ENCODE measurements at places on chromosomes 4 and X.

DNA sequence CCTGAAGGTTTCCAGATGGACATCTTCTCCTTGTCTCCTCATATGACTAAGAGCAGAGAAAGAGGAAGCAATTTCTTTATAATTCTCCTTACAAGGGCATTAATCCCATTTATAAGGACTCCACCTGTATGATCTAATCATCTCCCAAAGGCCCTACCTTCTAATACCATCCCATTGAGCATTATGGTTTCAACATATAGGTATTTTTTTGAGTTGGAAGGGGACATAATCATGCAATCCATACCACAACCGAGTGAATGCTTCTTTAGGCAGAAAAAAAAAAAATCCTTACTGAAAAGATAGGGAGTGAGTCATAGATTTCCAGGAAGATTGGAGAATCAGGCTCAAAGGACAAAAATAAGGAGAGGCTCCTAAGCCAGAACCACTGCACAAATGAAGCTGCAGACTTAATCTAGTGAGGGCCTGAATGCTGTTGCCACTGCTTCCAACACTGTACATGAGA, 312.5 kb upstream of the HS3ST1 start:
- DNase-seq, result no peak

DNA sequence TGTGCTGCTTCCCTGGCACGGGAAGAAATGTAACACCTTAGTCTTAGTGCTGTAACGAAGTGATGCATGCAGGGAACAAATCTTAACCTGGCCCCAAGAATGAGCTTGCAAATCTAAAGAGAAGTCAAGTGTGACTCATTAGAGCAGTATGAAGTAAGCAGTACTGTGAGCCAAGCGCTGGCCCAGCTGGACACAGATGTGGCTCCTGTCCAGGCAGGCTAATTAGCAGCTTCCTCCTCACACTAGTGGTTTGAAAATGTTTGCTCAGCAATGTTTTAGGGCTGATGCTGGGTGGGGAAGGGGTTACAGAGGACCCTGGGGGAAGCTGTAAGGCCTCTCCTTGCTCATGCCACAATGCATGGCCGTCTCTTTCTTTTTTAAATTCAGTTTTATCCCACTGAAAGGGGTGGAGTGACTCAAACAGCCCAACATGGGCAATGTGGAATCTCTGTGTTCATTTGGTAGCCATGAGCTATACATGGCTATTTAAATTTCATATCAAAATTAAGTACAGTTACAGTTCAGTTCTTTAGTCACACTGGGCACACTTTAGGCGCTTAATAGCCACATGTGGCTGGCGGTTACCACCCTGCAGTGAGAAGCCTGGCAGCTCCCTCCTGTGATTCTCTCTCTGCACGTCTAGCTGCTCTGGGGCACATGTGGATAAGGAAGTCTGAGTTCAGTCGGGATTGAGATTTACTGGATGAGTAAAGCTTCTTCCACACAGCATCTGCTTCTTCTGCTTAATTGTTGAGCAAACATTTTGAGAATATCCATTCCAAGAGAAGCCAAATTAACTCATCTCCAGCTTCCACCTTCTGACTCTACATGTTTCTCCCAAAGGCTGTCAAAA, 48.8 kb downstream of the MAP7D2 start:
- peak; percentile 63 for DNase-seq

- no peak for DNase-seq
These were observed 305.5 kb upstream of the EMCN start for GRCh38 chr4:100823066-100823992.

GRCh38 chrX:34893741-34894140, 48.9 kb upstream of the FAM47B start:
- no peak for DNase-seq

DNA sequence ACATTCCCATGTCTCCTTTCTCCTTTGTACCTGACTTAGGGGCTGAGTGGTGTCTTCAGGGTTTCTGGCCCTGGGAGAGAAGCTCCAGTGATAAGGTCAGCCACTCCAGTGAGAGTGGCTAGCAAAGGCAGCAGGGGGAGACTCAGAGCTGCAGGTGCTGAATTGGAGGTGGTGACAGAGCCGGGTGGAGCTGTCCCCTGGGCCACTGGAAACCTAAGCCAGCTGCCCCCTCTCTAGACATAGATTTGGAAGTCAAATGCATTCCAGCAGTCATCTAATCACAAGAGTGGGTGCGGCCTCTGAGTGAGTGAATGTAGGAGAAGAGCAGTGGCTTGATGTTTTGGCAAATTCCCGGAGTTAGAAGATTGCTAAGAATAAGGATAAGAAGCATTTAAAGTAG, 28.5 kb downstream of the TRIM2 start:
- DNase-seq, result no peak

DNA sequence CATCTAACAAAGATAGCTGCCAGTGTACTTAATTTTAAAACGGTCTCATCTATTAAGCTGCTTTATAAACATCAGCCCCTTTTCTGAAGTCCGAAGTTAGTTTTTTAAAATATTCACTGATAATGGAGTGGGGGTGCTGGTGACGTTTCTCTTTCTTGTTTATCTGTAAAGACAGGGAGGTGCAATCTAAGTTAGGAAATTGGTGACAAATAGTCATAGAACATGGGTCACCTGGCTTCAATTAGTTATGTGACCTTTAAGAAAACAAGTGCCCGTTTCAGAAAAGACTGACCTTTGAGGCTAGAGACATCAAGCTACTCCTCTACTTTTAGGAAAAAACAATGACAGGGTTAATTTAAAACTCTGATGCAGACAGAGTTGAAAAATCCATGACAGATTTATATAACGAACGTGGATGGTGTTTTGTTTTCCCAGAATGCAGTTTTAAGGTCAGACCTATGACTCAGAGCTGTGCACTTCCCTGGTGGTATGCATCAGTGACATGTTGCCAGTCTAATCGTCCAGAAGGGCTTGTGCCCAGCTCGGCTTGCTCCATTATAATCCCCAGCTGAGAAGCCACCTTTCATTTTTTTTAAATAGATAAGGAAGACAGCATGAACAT, 38.2 kb downstream of the FHL1 start:
- DNase-seq, result no peak

GRCh38 chrX:50483283-50483682, 12.7 kb upstream of the DGKK start:
- no peak for DNase-seq

- DNase-seq, result no peak
These were observed 99.8 kb upstream of the H2AZ1 start for GRCh38 chr4:100049872-100050271.

- no peak for DNase-seq
These were observed 41.6 kb downstream of the EVC start for GRCh38 chr4:5752376-5753184.

DNA sequence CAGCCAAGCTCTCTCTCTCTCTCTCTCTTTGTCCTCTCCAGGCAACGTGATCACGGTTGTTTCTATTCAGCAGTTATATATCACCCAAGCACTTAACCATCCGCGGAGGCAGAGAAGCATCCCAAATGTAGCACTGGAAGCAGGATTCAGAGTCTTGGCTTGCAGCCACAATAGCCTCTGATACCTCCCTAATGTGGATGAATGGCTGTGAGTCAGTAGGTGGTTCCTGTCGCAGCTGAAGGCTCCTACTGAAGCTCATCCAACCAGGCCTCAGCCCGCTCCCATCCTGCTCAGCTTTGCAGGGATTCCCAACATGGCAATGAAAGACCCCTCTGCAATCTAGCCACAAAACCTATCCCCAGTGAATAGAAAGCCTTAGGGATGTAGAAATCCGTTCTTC, 5.1 kb downstream of the HS6ST2 start:
- DNase-seq, result no peak

DNA sequence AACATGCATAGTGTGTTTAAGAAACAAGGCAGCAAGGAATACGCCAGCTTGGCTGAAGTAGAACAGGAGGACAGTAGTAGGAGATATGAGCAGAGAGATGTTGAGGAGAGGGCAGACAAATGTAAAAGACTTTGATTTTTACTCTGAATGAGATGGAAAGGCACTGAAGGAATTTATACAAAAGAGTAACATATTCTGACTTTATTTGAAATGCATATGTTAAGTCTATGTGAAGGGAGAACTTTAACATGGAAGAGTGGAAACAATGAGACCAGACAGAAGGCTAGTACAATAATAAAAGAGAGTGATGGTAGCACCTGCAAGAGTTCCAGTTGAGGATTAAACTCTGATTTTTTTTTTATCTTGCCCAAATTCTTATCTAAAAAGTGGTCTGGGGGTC, 176.2 kb upstream of the CENPE start:
- DNase-seq, result no peak

- DNase-seq, result no peak
These were observed 41.9 kb upstream of the CBR4 start for GRCh38 chr4:169051761-169052593.

- DNase-seq, result no peak
These were observed 6.8 kb upstream of the ANOS1 start for GRCh38 chrX:8738588-8739189.

- no peak for DNase-seq
These were observed 28.4 kb downstream of the HAND2 start for GRCh38 chr4:173501592-173502150.

DNA sequence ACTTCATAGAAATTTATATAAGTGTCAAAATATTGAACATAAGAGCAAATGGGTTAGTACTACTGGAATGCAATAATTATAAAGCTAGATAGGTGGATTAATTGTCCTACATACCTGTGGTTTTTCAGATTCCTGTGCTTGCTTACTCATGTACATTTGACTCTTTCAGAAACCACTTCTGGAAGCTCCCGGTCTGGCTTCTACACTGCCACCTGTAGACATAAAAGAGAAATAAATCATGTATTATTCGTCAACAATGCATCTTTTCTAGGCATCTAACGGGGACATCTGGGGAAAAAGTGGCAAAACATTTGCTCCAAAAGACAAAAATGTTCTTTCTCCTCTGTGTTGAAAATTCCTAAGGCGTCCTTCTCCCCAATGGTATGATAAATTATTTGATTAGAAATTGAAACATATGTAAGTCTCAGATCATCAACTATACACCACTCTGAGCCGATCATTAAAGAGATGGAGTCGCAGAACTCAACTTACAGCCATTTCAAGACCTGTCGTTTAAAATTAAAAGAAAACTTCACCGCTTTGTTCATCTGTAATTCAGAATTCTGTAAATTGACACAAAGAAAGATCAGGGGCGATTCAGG, 648.7 kb upstream of the DIPK2B start:
- DNase-seq, result peak; percentile 67

DNA sequence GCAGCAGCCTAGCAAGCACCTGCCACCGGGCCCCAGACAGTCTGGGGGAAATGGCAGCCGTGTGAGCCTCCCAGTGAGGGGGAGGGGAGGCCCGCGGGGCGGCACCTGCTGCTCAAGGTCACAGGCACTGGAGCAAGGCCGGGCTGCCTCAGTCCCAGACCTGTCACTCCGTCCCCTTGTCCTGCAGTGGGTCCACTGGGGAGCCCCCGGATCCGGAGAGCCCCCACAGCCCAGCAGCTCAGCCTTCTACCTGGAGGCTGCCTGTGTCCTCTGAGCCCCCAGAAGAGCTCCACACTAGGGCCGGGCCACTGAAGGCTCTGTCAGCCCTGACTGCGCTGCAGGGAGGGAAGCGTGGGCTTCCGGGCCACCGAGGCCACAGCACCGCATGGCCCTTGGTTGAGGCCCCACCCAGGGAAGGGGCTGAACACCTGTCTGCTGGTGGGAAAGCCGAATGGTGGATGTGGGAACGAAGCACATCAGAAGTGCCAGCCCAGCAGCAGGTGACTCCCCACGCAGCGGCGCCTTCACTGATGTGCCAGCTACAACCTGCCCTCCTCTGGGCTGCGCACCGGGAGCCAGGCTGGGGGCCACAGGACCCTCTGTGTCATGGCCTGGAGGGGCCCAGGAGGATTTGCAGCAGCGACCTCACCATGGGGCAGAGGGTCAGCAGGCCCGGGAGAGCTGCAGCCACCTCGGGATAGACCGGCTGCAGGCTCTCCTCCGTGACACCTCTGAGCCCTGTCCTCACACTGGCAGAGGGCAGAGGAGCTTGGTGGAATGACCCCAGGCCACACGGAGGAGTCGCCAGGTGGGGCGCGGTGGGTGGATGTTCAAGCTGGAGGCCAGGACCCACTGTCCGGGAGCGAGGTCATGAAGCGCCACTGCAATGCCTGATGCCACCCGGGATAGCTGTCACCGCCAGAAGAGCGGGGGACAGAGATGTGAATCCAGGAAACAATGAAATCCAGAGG, 35.0 kb upstream of the MXD4 start:
- no peak for DNase-seq

GRCh38 chrX:57178605-57179004, 41.4 kb upstream of the SPIN2A start:
- no peak for DNase-seq

GRCh38 chr4:61210186-61210939, 10.2 kb downstream of the ADGRL3 start:
- no peak for DNase-seq

GRCh38 chr4:5773271-5773555, 62.2 kb downstream of the EVC start:
- peak; percentile 59 for DNase-seq

DNA sequence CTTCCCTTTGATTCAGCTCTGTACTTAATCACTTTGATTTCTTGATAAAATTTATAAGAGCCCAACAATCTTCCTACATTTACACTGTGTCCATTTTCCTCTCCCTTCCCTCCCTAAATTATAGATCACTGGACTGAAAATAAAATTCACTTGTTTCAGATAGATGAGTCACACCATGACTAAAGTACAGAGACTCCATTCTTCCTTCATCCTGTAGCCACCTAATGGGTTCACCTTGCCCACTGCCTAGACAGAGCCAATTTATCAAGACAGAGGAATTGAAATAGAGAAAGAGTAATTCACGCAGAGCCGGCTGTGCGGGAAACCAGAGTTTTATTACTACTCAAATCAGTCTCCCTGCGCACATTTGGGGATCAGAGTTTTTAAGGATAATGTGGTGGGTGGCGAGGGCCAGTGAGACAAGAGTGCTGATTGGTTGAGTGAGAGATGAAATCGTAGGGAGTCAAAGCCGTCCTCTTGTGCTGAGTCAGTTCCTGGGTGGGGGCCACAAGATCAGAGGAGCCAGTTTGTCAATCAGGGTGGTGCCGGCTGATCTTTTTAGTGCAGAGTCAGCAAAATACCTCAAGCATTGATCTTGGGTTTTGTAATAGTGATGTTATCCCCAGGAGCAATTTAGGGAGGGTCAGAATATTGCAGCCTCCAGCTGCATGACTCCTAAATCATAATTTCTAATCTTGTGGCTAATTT, 71.3 kb upstream of the MED14 start:
- no peak for DNase-seq

- DNase-seq, result no peak
These were observed 98.8 kb upstream of the IQCM start for GRCh38 chr4:149914119-149915115.

- DNase-seq, result no peak
These were observed 7.5 kb downstream of the WDR1 start for GRCh38 chr4:10108818-10109783.

- no peak for DNase-seq
These were observed 7.3 kb downstream of the VEGFD start for GRCh38 chrX:15376956-15377355.

- no peak for DNase-seq
These were observed 60.4 kb downstream of the MCF2 start for GRCh38 chrX:139647597-139647996.

DNA sequence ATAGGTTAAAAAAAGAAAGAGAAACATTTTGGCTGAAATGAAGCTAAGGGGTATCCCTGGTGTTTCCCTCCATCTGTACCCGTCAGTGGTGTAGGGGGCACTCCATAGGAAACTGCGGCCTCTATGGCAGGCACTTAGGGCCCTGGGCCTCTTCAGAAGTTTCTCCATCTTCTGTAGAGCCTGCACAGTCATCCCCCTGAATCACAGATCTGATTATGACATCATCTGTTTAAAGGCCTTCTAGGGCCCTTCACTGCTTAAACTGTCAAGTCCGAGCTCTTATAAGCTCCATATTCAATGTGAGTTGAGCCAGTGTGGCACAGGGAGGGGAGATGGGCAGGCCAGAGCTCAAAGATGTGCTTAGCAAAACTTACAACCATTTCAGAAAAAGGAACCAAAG, 241.3 kb downstream of the NR3C2 start:
- DNase-seq, result no peak

All from AG09319 (cell line).